Osteocyte (in vitro differentiated cells): ENCODE measurements at places on chromosomes 1 and 21. TPM values are rescaled to one million over a fixed set of nuclear protein-coding genes. Genes with fewer than 3 reads are reported as not detected.

DNA sequence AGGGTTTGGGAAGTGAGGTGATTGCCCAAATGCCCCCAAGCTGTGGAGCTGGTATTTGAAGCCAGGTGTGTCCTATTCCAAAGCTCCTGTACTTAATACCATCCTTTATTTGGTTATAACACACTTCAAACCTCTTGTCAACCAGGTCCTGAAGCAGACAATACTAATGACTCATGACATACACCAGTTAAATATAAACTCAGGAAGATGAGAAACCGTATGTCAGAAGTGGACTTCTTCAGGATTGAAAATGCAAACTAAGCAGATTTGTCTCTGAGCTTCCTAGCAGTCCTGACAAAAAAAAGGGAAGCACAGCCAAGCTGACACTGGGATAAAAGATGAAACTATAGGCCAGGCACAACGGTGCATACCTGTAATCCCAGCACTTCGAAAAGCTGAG, 70.6 kb downstream of the ALPL start:
- DNase-seq = no peak

DNA sequence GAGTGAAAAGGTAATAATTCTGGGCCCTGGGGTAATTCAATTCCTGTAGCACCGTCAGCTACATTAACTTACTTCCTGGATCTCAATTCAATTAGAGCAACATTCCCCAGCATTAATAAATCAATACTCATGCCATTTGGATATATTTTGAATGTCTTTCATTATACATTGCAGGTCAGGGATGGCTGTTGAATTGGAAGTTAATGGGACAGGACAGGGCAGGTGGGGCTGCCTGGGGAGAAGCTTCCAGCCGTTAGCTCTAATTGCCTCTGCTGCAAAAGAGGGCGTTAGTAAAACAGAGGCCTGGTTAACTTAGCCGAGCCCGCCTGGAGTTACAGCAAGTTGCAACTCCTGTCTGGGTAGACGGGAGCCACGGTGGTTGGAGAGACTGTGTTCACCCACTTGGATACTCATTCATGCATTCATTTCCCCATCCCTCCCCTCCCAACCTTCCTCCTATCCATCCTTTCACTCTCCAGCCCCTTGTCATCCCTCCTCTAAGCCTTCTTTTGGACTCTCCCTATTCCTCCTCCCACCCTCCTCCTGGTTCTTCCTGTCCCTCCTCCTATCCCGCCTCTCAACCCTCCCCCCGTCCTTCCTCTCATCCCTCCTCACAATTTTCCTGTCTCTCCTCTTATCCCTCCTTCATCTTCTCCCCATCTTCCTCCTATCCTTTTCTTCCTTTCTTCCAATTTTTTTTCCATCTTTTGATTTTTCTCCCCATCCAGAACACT, 137.6 kb upstream of the RUNX3 start:
- DNase-seq = no peak

DNA sequence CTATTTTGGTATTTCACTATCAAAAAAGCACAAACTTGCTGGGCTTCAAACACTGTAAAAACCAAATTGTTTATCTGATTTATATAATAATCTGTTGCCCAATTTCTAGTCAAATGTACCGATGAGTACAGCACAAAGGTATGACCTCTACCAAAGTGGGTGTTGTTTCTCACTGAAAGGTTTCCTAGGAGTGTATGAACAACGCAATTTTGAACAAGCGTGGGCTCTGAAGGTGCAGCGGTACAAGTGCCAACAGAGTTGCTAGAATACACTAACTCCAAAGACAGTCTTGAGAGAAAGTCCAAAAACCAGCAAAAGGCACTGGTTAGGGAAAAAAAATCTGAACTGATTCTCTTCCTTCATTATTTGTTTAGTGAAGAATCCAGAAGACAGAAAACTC, 130.4 kb downstream of the ATP1B1 start:
- no peak for DNase-seq

GRCh38 chr1:158434741-158435140, 8.7 kb upstream of the OR10K2 start:
- no peak for DNase-seq

DNA sequence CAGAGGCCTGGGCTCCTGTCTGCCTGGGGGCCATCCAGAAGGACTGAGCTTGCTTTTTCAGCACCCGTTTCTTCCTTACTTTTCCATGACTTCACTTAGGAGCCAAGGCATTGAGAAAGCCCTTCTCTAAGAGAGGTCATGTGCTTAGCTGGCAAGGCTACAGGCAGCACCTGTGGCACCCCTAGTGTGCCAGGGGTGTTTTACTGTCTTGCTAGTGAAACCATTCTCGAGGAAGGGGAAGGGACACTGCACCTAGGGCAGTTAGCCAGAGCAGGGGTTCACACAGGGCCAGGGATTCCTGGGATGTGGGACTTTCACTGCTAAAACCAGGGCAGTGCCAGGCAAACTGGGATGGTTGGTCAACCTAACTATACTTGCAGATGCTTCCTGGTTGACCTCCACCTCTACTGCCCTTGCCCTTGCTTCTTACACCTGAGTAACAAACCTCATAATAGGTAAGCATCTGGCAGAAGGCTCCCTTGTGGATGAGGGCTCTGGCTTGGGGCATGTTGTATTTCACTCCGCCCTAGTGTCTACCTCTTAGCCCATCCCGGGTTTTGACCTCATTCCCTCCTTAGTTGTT, 69.2 kb downstream of the NOS1AP start:
- no peak for DNase-seq

GRCh38 chr1:224377676-224378006, 21.0 kb downstream of the CNIH4 start:
- no peak for DNase-seq

DNA sequence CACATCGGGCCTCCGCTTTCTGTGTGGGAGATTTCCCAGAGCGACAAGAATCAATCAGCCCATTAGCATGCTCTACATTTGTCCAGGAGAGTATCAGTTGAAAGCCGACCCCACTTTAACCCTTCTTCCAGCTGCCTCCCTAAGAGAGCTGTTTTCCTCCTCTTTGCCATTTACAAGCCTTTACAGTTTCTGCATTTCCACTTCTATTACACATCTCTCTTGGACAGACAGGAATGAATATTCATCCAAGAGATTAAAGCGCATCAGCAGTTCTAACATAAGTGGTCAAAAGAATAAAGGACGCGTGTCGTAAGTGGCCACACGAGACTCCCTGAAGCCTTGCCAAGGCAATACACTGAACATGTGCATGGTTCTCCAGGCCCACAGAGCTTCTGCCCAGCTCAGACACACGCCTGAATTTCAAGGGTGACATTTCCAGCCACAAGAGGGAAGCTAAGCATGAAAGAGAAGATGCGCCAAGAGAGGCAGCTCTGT, 47.3 kb downstream of the FAM78B start:
- no peak for DNase-seq

GRCh38 chr1:232196042-232196441, 433.9 kb downstream of the SIPA1L2 start:
- DNase-seq = no peak

- no peak for DNase-seq
Observed at GRCh38 chr1:212727386-212728181, 27.9 kb upstream of the BATF3 start.

DNA sequence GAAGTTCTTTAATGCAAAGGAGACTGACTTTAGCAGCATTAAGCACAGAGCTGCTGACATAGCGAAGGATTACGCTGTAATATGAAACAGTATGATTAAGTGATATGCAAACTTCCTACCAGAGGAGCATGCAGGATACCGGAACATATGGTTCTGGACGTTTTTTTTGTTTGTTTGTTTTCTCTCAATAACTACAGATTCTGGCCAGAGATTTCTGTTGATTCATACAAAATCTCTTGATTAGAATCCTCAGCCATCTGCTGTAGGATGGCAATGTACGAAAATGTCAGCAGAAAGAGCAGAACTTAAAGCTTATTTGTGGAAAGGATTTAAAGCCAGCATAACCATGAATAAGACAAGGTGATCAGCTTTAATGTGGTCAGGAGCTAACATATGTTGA, 970.7 kb downstream of the KCNT2 start:
- DNase-seq = no peak

- no peak for DNase-seq
Observed at GRCh38 chr1:76998582-76999223, 131.4 kb downstream of the ST6GALNAC5 start.

GRCh38 chr1:110223127-110223526, 13.0 kb downstream of the KCNC4 start:
- no peak for DNase-seq

DNA sequence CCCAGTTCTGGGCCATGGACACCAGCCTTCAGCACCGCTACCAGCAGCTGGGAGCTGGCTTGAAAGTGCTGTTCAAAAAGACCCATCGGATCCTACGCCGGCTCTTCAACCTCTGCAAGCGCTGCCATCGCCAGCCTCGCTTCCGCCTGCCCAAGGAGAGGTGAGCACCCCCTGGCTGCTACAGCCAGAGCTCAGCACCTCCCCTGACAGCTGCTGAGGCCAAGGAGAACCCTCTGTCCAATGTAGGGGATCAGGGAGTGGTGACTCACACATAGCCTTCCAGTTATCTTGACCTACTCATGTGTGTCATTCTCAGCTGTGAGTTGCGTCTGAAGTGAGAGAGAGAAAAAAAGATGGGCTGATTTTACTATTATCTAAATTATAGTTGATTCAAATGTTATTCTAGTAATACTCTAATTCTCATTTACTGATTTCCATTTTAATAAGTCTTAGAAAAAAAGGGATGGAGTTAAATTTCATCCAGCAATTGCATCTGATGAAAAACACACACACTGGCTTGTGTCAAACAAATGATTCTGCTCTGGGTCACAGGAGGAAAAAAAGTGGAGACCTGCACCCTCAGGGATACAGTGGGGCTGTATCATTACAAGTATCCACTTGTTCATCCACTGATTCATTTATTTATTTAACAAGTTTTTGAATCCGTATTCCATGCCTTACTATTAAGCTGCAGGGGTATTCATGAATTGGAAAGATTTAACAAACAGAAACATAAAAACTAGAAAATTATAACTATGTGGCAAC, 108.0 kb downstream of the BRINP2 start:
- no peak for DNase-seq

DNA sequence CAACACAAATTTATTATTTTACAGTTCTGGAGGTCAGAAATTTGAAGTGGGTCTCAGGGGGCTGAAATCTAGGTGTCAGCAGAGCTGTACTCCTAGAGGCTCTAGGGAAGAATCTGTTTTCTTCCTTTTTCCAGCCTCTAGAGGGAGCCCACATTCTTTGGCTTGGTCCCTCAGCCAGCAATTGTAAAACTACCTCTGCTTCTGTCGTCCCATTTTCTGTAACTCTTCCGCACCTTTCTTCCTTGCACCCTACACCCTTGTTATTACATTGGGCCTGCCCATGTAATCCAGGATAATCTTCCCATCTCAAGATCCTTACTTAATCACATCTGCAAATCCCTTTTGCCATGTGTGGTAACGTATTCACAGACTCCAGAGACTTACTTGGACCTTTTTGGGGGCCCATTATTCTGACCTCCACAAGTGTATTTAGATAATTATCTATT, 24.8 kb upstream of the THEM4 start:
- no peak for DNase-seq

GRCh38 chr1:209411491-209411929, 172.0 kb upstream of the CAMK1G start:
- DNase-seq = no peak

GRCh38 chr1:209560529-209560928, 23.0 kb upstream of the CAMK1G start:
- no peak for DNase-seq

DNA sequence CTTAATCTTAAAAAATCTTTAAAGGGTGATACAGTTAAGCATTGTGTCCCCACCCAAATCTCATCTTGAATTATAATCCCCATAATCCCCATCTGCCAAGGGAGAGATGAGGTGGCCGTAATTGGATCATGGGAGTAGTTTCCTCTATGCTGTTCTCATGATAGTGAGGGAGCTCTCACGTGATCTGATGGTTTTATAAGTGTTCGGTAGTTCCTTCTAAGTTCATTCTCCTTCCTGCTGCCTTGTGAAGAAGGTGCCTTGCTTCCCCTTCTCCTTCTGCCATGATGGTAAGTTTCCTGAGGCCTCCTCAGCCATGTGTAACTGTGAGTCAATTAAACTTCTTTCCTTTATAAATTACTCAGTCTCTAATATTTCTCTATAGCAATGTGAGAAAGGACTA, 10.7 kb downstream of the DHRS3 start:
- DNase-seq = no peak

- no peak for DNase-seq
Observed at GRCh38 chr1:204174958-204175357, 8.8 kb upstream of the REN start.

DNA sequence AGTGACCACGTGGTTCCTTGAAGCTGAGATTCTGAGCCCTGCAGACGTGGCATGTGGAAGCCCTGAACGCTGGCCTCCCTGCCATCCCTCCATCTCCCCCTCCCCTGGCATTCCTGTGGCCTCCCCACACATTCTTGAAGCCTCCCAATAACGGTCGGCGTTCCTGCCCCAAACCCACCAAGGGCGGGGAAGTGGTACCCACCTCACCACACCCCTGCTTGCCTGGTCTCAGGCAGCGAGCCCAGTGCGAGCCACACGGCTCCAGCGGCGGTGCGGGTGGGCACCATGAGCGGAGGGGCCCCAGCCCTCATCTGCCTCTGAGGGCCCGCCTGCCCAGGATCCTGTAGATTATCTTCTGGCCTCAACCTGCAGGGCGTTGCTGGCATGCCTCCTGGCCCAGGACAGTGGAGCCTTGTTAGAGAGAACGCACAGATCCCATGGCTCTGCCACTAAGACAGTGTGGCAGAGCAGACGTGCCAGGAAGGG, 20.6 kb upstream of the PRELP start:
- peak; percentile 81 for DNase-seq

- no peak for DNase-seq
Observed at GRCh38 chr1:51421964-51422363, 91.6 kb upstream of the TTC39A start.

GRCh38 chr1:181936768-181937581, 124.5 kb downstream of the ZNF648 start:
- DNase-seq = no peak

DNA sequence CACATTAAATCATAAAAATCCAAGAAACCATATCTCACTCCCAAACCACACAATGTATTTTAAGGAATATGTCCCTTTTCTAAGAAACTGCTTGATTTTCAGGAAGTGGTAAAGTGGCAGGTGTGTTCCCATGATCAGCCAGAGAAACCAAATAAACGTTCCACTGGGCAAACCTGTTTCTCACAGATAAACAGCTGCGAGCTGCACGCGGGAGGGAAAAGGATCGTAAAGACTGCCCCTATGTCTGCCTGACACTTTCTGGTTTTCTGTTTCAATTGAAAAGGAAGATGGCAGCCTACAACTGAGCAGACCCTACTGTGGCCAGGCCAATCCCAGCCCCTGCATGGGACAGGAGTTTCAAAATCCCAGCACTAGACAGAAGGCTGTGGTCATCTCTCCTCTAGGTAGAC, 36.6 kb downstream of the HIVEP3 start:
- DNase-seq = no peak

The CCDC27 gene
- total RNA-seq = not detected in 2 replicates

The ARHGAP30 gene
- not detected in 2 replicates for total RNA-seq

The CFAP57 gene
- total RNA-seq = 0.24 TPM in 1 of 2 replicates, not detected in the other

The LORICRIN gene
- total RNA-seq = not detected in 2 replicates
